Islet precursor cell (in vitro differentiated cells): ENCODE measurements at places on chromosomes 12 and 14.

DNA sequence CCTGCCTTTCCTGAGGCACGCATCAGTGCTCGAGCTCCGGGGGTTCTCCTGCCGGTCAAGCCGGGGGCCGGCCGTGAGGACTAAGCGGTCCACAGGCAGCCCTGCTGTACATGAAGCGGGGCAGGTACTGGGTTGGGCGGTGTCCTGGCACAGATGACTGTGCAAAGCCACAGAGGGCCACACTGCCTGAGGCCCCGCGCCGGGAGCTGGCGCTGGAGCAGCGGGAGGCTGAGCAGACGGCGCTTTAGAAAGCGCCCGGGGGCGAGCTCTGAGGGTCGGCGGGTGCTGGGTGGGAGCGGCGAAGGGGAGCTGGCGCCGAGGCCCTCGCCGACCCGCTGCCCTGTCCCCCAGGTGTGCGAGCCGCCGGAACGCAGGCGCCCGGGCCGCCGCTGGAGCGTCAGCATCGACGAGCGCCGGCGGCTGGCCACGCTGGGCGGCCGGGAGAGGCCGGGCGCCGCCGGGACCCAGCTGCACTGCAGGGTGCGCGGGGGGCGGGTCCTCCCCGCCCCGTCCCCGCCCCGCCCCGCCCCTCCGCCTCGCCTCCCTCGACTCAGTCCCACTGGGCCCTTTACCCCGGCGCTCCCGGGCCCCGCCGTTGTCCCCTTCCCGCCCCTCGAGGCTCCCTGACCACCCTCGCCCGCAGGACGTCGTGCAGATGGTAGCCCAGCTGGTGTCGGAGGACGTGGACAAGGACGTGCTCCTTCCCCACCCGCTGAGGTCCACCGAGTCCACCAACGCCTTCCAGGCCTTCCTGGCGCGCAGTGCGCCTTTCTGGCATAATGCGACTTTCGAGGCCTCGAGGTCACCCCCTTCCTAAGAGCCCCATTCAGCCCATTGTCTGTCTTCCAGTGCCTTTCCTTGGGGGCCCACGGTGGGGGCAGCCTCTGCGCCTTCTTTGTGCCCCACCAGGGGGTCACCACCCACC lies 8.3 kb upstream of the MTA1 start:
- DNase-seq, result peak; percentile 76

DNA sequence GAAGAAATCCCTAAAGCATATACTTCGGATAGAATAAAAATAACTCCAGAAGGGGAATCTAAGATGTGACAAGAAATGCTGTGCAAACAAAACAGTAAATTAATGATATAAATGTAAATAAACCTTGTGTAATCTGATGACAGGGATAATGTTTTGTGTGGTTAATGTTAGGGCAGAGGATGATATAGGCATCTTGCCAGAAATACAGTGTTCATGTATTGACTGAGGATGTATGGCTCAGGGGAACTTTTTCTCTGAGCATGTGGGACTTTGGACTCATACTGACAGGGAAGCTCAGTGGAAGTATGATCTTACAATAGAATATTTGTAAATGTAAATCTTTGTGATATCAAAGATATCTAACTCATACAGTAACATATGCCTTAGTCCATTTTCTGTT lies 420.2 kb downstream of the TMTC2 start:
- no peak for DNase-seq

- DNase-seq, result no peak
Observed at GRCh38 chr14:85169381-85169780, 360.6 kb upstream of the FLRT2 start.

DNA sequence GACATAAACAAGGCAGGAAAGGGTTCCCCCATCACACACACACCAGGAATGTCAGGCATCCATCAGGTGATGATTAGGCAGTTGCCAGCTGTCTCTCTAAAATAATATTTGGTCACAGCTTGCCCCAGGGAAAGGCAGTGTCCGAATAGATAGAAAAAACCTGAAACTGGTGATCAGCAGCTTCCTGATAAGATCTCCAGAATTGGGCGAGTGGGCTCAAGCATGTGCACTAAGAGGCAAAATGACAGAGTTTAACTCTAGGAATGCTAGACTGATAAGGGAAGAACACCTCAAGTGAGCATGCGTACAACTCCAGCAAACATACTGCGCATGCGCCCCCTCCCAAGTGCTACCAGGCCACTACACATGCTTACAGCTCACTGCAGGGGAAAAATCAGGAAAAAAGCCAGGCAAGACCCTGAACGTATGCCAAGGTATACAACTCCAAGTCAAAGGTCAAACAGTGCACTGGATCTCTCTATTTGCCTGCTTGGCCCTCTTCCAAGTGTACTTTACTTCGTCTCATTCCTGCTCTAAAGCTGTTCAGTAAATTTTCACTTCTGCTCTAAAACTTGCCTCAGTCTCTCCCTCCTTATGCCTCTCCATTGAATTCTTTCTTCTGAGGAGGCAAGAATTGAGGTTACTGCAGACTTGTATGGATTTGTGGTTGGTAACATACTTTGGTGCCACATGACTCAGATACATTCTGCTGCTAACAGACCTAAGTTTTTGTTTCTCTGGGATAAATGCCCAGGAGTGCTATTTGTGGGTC lies 73.5 kb upstream of the VASH1 start:
- DNase-seq, result peak; percentile 67

DNA sequence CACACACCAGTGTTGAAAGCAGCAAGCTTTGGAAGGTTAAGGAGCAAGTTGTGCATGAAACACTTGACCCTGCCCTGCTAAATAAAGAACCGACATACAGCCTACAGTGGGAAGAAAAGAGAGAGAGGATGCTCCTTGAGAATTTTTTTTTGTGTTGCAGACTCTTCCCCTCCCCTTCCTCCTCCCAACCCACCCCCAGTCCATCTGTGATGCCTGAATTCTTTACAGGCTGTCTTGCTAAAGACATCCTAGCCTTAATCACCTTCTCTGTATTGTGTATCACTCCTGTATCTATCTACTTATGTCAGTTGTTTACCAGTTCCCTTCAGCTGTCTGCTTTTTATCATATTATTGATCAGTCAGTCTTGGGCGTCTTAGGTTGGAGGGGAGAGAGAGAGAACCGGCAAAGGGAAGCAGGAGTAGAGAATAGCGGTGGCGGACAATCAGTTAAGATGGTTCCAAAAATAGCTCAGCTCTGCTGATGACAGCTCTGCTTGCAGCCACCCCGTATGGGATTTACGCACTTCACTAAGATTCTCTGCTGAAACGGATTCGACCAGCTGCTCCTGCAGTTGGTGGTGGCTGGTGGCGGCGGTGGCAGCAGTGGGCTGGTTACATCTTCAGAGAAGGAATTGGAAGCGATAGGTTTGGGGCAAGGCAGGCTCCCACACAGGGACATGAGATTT lies 664.7 kb downstream of the NRXN3 start:
- no peak for DNase-seq

DNA sequence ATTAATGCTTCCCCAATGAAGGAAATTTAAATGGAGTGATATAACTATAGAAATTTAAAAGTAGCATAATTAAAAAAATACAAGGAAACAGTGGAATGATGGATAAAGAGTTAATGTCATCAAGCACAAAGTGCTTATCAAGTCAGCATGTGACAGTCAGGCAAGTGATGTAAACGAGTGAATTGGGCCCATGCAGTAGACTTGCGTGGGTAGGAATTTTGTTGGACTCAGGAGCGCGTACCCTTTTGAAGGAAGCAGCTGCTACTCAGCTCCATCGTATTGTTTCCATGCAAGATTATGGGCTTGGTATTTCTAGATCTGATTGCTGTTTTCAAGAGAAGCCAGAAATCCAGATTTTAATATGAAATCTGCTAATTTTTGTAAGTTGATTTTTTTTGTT lies 4.4 kb upstream of the DYRK4 start:
- DNase-seq, result no peak

- DNase-seq, result no peak
Observed at GRCh38 chr12:27468241-27468640, 21.7 kb downstream of the SMCO2 start.

GRCh38 chr14:51716610-51717009 lies 64.9 kb downstream of the FRMD6 start:
- DNase-seq, result no peak

DNA sequence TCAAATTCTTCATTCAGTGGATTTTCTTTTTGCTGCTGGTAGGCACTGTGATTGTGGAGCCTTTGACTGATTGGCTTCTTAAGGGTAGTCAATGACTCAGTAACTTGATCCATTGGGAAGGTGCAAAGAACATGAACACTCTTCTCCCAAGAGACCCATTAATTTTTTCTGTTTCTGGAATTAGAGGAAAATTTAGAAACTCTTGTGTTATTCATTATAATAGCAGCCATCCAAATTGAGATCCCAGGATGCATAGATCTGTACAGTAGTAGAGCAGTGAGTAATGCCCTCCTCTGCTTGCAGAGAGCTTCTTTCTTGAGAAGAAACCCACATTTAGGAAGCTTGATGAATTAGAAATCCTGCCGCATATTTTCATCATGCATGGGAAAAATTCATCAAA lies 63.9 kb downstream of the MYRFL start:
- DNase-seq, result no peak

- DNase-seq, result no peak
Observed at GRCh38 chr12:45721954-45722353, 7.6 kb upstream of the ARID2 start.

- no peak for DNase-seq
Observed at GRCh38 chr12:69515394-69515930, 45.3 kb downstream of the FRS2 start.

DNA sequence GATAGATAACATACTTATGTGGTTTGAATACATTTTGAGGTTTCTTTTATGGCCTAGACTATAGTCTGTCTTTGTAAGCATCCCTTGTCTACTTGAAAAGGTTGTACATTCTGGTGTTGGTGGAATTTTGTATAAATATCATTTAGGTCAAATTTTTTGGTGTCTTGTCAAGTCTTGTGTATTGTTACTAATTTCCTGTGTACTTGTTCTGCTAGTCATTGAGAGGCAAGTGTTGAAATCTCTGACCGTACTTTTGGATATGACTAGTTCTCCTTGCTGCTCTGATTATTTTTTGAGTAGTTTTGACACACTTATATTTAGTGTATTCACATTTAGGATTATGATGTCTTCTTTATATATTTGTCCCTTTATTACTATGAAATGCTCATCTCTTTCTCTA lies 219.6 kb downstream of the CCDC91 start:
- no peak for DNase-seq

- no peak for DNase-seq
Observed at GRCh38 chr14:57493467-57494181, at the start of gene CCDC198. Gene CCDC198, minus strand, starts transcription at chr14:57493857. Its CDS starts 142 bp downstream, at chr14:57493715.

DNA sequence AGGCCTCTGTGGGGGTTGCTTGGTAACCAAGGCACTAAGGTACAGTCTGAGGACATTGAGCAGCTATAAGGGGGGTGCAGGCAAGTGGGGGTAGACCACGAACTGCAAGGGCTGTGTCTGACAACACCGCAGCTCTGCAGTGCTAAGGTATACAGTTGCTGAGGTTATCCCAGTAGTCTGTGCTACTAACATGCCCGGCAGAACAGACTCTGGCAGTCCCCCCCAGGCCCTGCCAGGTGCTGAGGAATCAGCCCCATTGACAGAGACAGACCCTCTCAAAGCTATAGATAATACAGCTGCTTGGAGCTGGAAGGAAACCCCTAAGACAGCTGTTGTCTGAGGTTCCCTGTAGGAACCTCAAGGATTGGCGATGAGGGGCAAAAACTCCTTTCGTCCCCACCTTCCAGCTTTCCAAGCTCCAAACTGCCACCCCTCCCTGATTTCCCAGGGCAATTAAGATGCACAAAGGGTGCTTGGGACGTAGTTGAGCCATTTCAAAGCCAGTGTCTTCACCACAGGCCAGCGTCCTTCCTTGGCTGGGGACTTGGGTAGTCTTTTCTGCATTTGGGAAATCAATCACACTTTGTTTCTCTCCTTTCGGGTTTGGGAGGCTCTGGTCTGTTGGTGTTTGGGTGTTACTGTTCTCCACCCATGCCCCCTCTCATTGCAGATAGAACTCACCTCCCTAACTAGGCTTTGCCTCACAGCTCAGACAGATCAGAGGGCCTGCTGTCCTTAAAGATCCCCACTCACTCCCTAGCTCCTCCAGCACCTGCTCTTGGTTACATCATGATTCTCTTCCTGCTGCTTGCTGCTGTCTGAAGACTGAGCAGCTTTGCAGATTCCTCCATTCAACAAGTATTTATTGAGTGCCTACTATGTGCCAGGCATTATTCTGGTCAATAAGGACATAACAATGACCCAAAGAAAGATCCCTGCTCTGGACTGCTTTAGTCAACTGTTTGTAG lies 2.0 kb upstream of the MYH7 start:
- peak; percentile 44 for DNase-seq

- DNase-seq, result no peak
Observed at GRCh38 chr12:25574761-25575160, 21.7 kb upstream of the LMNTD1 start.

DNA sequence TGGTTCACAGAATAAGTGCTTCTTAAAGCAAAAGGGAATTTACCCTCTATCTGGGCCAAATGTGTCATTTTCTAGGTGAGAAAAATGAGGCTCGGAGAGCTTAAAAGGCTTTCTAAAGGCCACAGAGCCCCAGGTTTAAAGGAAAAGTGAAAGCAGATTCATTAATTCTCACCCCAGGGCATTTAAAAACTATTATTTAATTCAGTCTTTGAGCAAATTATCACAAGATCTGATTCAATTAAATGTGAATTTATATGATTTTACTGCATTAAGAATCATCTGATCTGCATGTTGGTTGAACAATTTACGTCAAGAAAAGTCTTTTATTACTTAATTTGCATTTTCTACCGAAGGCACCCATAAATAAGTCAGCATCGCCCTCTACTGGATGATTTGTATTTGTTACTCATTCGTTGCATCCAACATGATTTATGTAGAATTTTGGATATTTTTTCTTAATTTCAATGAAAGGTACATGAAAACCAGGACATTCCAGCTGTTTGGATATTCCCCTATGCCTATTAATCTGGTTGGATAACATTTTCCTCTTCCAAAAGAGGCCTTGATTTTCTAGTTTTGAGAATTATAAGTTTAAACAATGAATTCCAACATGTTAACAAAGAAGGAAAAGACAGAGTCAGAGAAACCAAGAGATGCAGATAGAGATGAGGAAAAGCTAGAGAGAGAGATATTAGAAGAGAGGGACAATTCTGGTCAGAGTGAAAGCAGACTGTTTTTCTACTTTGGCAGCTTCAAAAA lies 19.1 kb upstream of the DHRS7 start:
- DNase-seq, result no peak

DNA sequence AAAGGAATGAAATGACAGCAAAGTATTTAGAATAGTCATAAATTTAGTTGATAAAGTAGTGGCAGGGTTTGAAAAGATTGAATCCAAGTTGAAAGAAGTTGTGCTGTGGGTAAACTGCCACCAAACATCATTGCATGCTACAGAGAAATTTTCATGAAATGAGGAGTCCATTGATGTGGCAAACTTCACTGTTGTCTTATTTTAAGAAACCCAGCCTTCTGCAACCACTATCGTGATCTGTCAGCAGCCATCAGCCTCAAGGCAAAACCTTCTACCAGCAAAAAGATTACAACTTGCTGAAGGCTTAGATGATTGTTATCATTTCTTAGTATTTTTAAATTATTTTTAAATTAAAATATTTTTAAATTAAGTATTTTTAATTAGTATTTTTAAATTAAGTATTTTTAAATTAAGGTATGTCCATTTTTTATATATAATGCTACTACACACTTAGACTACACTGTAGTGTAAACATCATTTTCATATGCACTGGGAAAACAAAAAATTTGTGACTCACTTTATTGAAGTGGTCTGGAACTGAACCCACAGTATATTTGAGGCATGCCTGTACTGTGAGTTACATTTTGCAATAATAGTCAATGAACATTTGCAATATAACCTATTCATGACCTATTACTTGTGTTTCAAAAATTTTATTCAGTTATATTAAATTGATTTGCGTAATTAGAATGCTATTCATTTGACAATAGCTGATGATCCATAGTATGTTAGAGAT lies 67.2 kb upstream of the SYT1 start:
- no peak for DNase-seq

GRCh38 chr14:32296366-32296765 lies 32.7 kb upstream of the AKAP6 start:
- DNase-seq, result no peak

- no peak for DNase-seq
Observed at GRCh38 chr14:20617138-20618003, 24.1 kb downstream of the OR6S1 start.
